Caudate nucleus (tissue), 63 donors: ENCODE measurements at places on chromosomes 3 and 15.

- no peak for DNase-seq
Measured at GRCh38 chr3:38544926-38545325, 48.8 kb downstream of the EXOG start.

GRCh38 chr3:94179059-94179458 lies 116.2 kb downstream of the NSUN3 start:
- DNase-seq = no peak

- DNase-seq = no peak
Measured at GRCh38 chr15:43762824-43763223, 13.9 kb downstream of the ELL3 start.

DNA sequence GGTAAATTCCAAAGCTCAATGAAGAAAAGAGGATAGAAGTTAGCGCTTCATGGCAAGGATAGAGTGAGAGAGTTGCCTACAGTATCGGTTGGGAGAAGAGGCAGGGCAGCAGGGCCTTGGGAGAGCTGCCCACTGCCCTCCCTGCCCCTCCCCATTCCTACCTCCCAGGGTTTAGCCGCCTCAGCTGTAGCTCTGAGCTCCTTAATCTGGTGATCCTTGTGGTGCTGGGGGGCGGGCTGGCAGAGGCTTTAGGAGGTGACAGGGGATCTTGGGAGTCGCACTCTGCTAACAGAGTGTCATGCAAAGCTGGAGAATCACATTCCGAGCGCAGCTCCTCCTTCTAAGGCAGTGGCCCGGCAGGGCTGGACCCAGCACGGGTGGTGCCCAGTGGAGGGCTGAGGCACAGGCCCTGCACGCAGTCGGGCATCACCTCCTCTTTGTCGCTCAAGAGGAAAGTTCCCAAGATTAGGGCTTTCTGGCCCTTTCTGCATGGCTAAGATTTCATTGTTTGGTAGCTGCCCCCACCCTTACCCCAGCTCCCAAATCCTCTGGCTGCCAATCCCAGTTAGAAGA lies 57.1 kb upstream of the POLG start:
- DNase-seq = no peak

- no peak for DNase-seq
Measured at GRCh38 chr15:43190178-43190577, 5.0 kb downstream of the CCNDBP1 start.

GRCh38 chr3:196336319-196337145 lies 1.7 kb downstream of the TM4SF19 start:
- no peak for DNase-seq

DNA sequence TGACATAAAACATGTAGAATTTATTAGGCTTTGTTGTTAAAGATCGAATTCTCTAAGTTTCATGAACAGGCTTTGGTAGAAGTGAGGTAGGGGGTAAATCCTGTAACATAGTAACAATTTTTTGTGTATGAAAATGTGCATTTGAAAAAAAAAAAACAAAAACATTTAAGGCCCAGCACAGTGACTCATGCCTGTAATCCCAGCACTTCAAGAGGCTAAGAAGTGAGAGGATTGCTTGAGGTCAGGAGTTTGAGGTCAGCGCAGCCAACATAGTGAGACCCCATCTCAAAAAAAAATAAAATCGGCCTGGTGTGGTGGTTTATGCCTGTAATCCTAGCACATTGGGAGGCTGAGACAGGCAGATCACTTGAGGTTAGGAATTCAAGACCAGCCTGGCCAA lies 26.8 kb upstream of the PPP4R2 start:
- no peak for DNase-seq

GRCh38 chr15:96356494-96357455 lies 26.3 kb downstream of the NR2F2 start:
- DNase-seq = peak; percentile 10

DNA sequence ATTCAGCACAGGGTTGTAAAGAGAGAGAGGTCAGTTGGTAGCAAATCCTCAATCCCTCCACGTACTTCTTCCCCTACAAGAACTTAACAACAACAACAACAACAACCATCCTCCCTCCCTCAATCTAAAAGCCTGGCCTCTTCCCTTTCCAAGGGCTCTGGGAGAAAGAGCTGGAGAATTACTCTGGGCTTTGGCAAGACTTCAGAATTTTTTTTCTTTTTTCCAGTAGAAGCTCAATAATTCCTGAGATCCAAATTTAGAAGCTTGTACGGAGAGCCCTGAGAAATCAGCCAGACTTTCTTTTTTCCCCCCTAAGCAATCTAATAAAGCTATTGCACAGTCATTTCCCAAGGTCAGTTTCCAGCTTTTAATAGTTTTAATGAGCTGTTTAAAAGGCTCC lies 95.8 kb upstream of the CACNA2D3 start:
- no peak for DNase-seq

DNA sequence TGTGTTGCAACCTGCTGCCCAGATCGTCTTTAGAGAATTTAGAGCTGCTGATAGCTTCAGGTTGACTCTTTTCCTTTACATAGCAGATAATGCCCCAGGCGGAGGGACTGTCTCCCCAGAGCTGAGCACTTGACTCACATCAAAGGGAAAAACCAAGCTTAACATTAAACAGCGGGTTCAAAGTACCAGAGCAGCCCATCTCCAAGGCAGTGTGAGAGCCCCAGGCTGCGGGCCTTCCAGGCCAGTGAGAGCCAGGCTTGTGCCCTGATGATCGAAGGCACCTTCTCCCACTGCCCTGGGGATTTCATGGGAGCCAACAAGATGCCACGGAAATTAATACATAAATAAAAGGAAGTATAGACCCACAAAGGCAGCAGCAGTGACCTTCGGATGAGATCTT lies 275.6 kb downstream of the XXYLT1 start:
- DNase-seq = no peak

DNA sequence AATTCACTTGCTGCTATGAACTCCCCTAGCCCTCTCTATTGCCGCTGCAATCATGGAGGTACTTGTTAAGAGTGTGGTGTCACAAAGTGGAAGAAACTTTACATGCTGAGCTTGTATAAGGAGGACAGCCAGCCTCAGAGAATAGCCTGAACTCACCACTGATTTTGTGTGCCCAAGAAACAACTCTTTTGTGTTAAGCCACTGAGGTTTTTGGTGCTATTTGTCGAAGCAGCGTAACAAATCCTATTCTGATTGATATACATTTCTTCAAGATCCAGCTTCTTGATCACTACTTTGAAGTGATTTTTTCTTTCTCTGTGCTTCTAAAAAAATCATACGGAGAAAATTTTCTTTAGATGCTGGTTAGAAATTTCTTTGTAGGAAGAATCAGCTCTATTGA lies 132.4 kb downstream of the MEIS2 start:
- DNase-seq = no peak

GRCh38 chr15:28985316-28985645 lies 99.5 kb downstream of the APBA2 start:
- DNase-seq = no peak

DNA sequence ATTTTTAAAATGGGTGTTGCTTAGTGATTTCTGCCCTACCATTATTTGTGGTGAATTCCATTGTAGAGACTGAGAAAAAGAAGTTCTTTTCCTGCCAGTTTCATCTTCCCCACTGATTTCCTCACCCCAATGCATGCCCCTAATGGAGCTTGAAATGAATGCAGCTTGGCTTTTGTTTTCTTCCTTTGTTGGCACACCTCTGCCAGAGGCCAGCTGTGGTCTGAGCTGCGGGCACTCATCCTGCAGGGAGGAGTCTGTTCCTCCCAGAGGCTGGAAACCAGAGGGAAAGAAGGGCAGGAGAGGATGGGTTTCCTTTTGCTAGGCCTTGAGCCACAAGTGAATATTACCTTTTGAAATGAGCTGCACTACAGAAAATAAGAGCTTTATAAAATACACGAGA lies 9.3 kb upstream of the ST8SIA2 start:
- DNase-seq = no peak
